ENCODE measurements at places on chromosomes 2 and 18.
A peak's percentile ranks its signal among the peaks of the same experiment; 100 is the strongest.

- DNase-seq, result no peak
These were observed 117.1 kb upstream of the SP5 start for GRCh38 chr2:170598067-170598395.

DNA sequence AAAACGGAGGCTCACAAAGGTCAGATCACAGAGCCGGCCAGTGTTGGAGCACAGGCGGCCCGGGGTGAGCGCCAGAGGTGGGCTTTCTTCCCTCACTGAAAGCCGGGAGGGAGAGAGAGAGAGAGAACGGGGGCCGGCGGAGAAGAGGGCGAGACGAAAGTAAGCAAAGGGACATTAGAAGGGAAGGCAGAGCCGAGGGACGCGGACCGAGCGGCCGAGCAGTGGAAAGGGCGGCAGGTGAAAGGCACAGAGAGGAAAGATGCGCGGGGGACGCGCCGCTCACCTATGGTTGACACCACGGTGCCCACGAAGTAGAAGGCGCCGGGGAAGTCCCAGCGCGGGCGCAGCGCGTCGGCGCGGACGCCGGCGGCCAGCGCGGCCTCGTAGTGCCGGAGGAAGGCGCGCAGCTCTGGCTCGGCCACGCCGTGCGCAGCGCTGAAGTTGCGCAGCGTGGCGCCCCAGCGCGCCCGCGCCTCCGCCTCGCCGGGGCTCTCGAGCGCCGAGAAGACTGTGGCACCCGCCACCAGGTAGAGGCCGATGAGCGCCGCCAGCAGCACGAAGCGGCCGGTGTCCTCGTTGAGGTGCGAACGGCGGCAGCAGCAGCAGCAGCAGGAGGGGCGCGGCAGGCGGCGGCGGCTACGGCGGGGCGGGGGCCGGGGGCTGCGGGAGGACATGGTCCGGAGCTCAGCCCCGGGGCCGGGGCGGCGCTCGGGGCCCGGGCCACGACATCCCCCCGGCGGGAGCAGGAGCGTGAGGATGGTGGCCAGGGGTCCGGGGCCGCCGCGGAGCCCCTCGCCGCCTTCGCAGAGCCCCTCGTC is 166.9 kb downstream of the MSH2 start:
- DNase-seq, result no peak

- no peak for DNase-seq
These were observed 61.1 kb downstream of the KCNF1 start for GRCh38 chr2:10972683-10973433.

- DNase-seq, result peak; percentile 54
These were observed 604 bp downstream of the RALBP1 start for GRCh38 chr18:9475643-9476591.

DNA sequence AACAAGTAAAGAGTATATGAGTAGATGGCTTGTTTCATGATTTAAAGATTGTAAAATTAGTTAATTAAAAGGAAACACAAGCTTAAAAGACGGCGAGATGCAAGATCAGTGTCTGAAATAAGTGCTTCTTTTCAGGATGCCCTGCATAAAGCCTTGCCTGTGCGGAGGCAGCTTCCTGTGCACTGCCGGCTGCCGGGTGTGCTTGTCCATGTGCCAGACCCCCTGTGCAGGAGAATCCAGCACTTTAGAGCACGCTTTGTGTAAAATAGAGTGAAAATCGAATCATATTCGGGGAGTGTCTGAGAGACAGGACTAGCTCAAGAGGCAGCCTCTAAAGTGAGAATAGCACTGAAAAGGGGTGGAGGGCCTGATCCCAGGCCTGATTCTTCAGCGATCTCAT is 154.7 kb downstream of the CHST9 start:
- no peak for DNase-seq

DNA sequence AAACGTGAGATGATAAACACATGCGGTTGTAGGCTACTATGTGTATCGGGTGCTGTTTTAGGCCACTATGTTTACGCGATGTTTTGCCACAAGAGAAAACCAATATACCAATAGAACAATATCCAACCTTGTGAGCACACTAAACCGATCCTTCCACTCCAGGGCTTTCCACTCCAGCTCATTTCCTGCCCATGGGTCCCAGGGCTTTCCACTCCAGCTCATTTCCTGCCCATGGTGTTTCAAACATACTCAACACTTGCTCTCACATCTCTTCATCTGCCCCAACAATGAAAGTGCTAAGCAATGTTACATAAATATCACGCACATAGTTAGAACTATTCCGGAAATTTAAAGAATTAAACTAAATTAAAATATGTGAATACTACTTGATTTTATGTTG is 80.0 kb downstream of the EPB41L3 start:
- no peak for DNase-seq

DNA sequence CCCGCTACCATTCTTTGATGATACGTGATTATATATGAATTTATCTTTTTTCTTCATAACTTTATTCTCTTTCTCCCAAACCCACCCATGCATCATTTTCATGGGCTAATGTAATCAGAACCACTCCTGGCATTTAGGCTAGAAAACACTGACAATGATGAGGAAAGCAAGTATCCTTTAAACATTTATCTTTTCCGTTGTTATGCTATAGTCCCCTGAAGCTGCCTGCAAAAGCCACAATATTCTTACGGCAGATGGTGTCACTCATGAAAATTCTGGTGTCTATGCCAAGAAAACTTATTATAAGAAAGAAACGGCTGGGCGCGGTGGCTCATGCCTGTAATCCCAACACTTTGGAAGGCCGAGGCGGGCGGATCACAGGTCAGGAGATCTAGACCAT is 221.8 kb upstream of the CTAGE1 start:
- DNase-seq, result no peak

All from H54 (cell line).